ENCODE measurements at places on chromosomes 7 and 10. TPM values are rescaled to one million over a fixed set of nuclear protein-coding genes. Genes with fewer than 3 reads are reported as not detected.
A peak's percentile ranks its signal among the peaks of the same experiment; 100 is the strongest.

Gene PRSS37
- not detected for total RNA-seq

Gene FAM24B
- 6.8 TPM for total RNA-seq

DNA sequence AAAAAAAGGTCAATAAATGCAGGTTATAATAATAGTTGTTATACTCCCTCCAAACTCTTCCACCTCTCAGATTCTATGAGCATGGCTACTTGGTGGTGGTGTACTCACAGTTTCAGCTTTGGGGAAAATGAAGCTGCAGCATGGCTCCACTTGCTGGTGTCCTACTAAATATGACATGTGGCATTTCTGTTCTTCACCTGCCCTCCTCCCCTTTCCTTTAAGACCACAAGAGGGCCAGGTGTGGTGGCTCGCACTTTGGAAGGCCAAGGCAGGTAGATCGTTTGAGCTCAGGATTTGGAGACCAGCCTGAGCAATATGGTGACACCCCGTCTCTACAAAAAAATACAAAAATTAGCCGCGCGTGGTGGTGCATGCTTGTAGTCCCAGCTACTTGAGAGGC lies 101.1 kb downstream of the SLC37A3 start:
- H3K27me3 ChIP-seq, result no peaks in the 10 kb centered on the region
- no peak overlapping the region for H3K4me3 ChIP-seq
- no peak overlapping the region for H3K27ac ChIP-seq
- no peaks in the 10 kb centered on the region for H3K4me1 ChIP-seq

GRCh38 chr10:123897146-123897545 lies 5.5 kb upstream of the CPXM2 start:
- H3K27me3 ChIP-seq, result no peaks in the 10 kb centered on the region
- H3K4me1 ChIP-seq, result no peaks in the 10 kb centered on the region
- H3K36me3 ChIP-seq, result no peaks in the 10 kb centered on the region
- H3K27ac ChIP-seq, result no peak overlapping the region

DNA sequence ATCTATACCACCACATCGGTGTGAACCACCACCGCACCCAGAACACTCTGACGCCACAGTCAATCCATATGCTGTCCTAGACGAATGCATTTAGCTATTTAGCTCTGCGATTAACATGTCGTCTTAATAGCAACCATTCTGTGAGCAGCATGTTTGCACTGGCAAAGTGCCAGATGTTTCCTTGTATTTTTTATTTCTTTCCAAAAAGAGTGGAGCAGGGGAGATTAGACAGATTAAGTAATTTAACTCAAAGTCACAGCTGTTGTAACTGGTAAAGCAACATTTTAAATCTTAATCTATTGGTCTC lies 57.0 kb upstream of the ARL4A start:
- H3K27me3 ChIP-seq, result no peaks in the 10 kb centered on the region
- no peak for DNase-seq
- no peak overlapping the region for H3K4me3 ChIP-seq
- no peaks in the 10 kb centered on the region for H3K36me3 ChIP-seq
- H3K4me1 ChIP-seq, result no peaks in the 10 kb centered on the region
- H3K27ac ChIP-seq, result no peak overlapping the region

GRCh38 chr7:98283127-98283886 lies 1.8 kb downstream of the BRI3 start:
- peaks cover 28% of the 10 kb centered on the region for H3K4me1 ChIP-seq
- peak overlapping the region; percentile 52 for H3K4me3 ChIP-seq
- no peaks in the 10 kb centered on the region for H3K27me3 ChIP-seq

DNA sequence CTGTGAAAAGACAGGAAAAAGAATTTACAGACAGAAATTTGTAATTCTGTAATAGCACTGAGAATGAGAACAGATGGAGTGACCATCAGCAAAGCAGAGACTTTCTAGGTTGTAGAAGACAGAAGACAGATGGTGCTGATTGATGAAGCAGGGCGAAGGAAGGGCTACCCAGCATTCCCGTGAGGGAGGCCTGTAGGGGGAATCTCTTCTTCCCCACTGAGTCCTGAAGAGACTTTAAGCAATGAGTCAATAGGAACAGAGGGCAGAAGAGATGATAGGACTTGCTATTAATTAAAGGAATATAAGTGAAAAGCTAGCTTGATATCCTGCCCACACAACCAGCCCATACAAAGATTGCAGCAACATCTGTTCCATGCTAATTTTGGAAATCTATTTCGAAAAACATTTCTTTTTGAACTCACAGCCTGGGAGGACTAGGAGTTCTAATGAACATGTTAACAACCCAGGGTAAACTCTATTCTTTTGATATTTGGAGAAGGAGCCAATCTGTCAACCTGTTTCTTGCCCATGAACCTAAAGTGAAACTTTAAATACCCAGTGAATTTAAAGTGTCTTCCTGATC lies 44.1 kb downstream of the RALA start:
- H3K36me3 ChIP-seq, result no peaks in the 10 kb centered on the region
- H3K27me3 ChIP-seq, result no peaks in the 10 kb centered on the region

GRCh38 chr7:73644688-73645286 lies 20.5 kb upstream of the MLXIPL start:
- no peak overlapping the region for H3K4me3 ChIP-seq
- no peak overlapping the region for H3K27ac ChIP-seq
- peaks cover 35% of the 10 kb centered on the region for H3K27me3 ChIP-seq
- no peaks in the 10 kb centered on the region for H3K36me3 ChIP-seq
- H3K4me1 ChIP-seq, result no peaks in the 10 kb centered on the region
